ENCODE measurements at places on chromosomes 5 and 9.

DNA sequence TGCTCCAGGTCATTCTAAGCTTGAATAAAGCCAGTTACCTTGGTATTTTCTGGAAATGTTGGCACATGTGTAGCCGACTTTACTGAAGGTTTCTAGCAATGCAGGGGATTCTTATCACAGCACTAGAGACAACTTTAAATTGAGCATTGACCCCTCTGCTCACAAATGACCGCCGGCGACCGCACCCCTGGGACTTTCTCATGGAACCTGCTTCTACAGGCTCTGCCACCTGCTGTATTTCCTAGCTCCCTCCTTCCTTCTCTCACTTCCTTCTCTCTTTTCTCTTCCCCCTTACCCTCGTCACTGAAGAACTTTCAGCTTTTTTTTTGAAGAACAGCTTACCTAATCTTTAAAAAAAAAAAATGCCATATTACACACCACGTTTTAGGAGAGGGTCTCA is 30.9 kb upstream of the DAB2 start:
- DNase-seq, result no peak
- no peak overlapping the region for H3K4me3 ChIP-seq
- H3K27me3 ChIP-seq, result no peaks in the 10 kb centered on the region
- H3K27ac ChIP-seq, result no peak overlapping the region
- no peaks in the 10 kb centered on the region for H3K4me1 ChIP-seq

GRCh38 chr5:127671218-127671617 is 22.3 kb downstream of the CTXN3 start:
- H3K27me3 ChIP-seq, result peaks cover 3% of the 10 kb centered on the region
- no peak for DNase-seq
- no peaks in the 10 kb centered on the region for H3K4me1 ChIP-seq
- no peaks in the 10 kb centered on the region for H3K36me3 ChIP-seq

GRCh38 chr5:83919071-83920041 is 198.7 kb upstream of the HAPLN1 start:
- no peak overlapping the region for H3K4me3 ChIP-seq
- H3K27me3 ChIP-seq, result no peaks in the 10 kb centered on the region
- no peak for DNase-seq
- H3K27ac ChIP-seq, result no peak overlapping the region

DNA sequence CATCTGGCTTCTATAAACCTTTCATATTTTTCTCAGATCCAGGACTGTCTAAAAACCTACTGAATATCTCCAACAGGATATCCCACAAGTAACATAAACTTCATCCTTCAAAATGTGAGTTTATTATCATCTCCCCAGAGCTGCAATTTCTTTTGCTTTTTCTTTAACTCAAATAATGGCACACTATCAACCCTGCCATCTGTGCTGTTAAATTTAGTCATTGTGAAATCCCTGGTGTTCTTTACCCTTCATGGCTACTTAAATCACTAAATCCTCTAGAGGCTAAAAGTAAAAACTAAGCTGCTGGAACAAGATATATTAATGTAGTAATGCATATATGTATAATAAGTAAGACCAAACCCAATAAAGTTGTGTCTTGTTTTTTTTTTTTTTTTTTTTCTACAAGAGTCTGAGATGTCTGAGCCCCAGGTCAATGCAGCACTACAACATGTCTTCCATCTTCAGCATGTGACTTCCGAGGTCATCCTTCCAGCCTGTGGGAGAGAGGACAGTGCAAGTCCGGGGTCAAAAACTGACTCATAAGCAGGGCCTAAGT is 362.9 kb downstream of the ADGRV1 start:
- no peak overlapping the region for H3K4me3 ChIP-seq
- H3K27ac ChIP-seq, result no peak overlapping the region
- DNase-seq, result no peak
- H3K27me3 ChIP-seq, result no peaks in the 10 kb centered on the region
- no peaks in the 10 kb centered on the region for H3K36me3 ChIP-seq

DNA sequence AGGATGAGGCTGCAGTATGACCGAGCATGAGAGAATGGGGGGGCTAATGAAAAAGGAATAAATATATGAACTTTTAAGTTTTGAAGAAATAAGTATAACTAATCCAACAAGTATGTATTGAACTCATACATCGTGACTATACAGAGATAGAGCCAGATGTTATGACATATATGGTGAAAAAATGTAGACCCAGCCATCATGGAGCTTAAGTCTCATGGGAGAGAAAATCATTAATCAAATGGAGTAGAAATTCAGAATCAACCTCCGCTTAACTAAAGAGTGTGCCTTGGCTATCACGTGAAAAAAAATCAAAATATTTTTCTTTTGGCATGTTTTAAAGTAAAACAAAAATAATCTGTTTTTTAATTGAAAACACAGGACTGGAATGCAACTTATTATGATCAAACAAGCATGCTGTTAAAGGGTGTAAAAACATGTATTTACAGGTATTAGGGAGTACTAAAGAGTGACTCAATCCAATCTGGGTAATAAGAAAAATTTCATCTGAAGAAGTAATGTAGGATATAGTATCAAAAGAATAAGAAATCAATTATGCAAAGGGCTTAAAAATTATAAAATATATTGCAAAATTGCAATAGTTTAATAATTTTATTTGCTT is 868.5 kb upstream of the NUDT12 start:
- no peak for DNase-seq
- no peaks in the 10 kb centered on the region for H3K4me1 ChIP-seq
- no peak overlapping the region for H3K27ac ChIP-seq
- no peaks in the 10 kb centered on the region for H3K36me3 ChIP-seq
- H3K27me3 ChIP-seq, result no peaks in the 10 kb centered on the region
- H3K4me3 ChIP-seq, result no peak overlapping the region

DNA sequence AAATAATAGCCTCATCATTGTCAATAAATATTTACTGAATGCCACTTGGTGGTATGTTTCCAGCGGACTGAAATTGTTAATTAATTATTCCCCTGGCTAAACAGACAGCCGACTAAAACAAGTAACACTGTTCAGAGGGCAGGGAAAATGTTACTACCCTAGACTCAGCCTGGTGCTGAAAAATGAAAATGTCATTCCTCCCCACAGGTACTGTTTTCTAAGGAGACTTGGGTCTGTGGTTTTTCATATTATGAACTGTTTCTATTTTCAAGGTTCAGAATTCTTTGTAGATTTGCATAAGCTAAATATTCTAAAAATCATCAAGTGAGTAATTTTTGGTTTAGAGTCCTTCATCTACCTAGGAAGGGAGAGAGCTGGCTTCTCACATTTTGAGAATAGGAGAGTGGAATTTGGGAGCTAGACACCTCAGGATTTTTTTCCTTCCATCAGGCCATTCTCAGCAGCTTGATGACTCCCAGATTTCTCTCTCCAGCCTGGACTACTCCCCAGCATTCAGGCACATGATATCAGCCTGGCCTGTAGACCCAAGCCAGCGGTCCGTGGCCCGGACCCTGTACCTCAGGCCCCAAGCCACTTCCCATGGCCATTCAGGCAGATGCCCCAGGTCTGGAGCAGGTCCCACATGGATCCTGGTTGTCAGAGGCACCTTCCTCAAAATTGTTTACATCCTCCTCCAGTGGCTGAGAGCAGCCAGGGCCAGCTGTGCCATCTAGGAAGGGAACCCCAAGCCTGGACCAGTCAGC is 24.4 kb downstream of the BHMT start:
- H3K27ac ChIP-seq, result no peak overlapping the region
- no peaks in the 10 kb centered on the region for H3K27me3 ChIP-seq
- no peaks in the 10 kb centered on the region for H3K36me3 ChIP-seq
- DNase-seq, result no peak
- H3K4me1 ChIP-seq, result peaks cover 9% of the 10 kb centered on the region

GRCh38 chr5:5887833-5888232 is 465.4 kb downstream of the ICE1 start:
- no peaks in the 10 kb centered on the region for H3K36me3 ChIP-seq
- H3K4me3 ChIP-seq, result no peak overlapping the region
- no peaks in the 10 kb centered on the region for H3K4me1 ChIP-seq
- H3K27ac ChIP-seq, result no peak overlapping the region

DNA sequence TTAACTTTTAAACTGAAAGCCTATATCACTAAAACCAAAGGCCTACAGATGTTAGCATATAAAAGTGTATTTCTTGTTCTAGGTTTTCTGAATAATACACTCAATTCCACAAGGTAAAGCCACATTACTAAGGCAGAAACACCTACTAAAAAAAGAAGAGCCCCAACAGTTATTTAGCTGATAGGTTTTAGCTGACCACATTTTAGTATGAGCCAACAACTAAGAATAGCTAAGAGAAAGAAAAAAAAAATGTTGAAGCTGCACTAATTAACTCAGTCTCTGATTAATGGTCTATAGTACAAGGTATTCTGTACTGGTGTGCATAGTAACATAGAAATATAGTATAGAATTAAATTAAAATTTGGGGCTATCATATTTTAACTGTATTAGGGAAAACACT is 23.5 kb downstream of the ZFR start:
- no peak overlapping the region for H3K27ac ChIP-seq
- peaks cover 3% of the 10 kb centered on the region for H3K4me1 ChIP-seq
- H3K4me3 ChIP-seq, result no peak overlapping the region
- H3K36me3 ChIP-seq, result peaks cover 14% of the 10 kb centered on the region

DNA sequence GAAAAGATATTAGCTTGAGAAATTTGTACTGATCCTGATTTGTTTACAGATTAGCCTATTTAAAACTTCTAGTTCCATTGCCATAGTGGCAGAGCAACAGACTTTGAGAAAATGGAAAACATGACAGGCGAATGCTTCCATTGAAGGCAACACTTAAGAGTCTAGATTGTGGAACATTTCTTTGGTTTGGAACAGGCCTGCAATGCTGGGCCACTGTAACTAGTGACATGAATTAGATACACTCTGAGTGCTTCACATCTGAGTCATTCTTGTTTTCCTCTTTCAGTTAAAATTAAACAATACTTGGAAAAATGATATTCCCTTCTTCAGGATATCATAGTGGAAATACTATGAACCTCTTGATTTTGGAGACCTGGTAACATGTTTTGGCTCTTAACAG is 453.6 kb upstream of the TUSC1 start:
- H3K4me3 ChIP-seq, result no peak overlapping the region
- no peaks in the 10 kb centered on the region for H3K4me1 ChIP-seq
- no peaks in the 10 kb centered on the region for H3K27me3 ChIP-seq
- no peak for DNase-seq
- no peaks in the 10 kb centered on the region for H3K36me3 ChIP-seq

GRCh38 chr5:50299896-50300295 is 141.2 kb downstream of the EMB start:
- H3K36me3 ChIP-seq, result no peaks in the 10 kb centered on the region
- H3K27ac ChIP-seq, result no peak overlapping the region
- H3K4me3 ChIP-seq, result no peak overlapping the region
- H3K27me3 ChIP-seq, result no peaks in the 10 kb centered on the region

DNA sequence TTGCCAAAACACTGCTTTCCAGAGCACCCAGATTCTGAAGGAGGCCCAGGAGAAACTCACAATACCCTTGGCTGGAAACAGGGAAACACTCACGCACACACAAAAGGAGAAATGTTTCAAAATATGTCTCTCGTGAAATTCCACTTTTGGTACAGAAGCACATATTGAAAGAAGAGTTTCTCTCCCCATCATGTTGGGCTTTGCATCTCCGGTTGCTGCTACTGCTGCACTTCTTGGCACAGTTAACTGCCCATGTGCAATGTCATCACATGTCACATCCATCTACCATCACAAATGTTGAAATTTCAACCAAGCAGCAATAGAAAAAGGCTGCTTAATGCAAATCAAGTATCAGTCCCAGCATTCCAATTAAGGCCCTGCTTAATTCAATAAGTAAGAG is 72.1 kb downstream of the ABCA1 start:
- no peak overlapping the region for H3K27ac ChIP-seq
- no peaks in the 10 kb centered on the region for H3K4me1 ChIP-seq
- H3K4me3 ChIP-seq, result no peak overlapping the region
- H3K27me3 ChIP-seq, result no peaks in the 10 kb centered on the region

DNA sequence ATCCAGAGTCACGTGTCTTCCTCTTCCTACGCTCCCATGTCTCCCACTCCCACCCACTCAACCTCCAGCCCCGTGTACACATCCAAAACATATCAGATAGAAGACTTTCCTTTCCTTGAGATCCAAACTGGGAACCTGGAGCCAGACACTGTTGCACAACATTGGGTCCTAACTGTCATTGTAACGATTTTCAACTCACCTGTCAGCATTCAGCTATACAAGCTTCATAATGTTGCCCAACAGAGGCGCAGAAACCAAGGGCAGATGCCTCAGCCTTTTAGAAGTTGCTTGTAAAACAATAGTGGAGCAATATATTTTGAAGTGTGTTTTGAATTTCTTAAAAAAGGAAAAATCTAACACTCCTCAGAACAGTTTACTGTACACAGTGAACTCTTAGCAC is 84.9 kb upstream of the GLIS3 start:
- no peaks in the 10 kb centered on the region for H3K36me3 ChIP-seq
- no peaks in the 10 kb centered on the region for H3K27me3 ChIP-seq
- no peaks in the 10 kb centered on the region for H3K4me1 ChIP-seq
- H3K27ac ChIP-seq, result no peak overlapping the region
- no peak overlapping the region for H3K4me3 ChIP-seq

DNA sequence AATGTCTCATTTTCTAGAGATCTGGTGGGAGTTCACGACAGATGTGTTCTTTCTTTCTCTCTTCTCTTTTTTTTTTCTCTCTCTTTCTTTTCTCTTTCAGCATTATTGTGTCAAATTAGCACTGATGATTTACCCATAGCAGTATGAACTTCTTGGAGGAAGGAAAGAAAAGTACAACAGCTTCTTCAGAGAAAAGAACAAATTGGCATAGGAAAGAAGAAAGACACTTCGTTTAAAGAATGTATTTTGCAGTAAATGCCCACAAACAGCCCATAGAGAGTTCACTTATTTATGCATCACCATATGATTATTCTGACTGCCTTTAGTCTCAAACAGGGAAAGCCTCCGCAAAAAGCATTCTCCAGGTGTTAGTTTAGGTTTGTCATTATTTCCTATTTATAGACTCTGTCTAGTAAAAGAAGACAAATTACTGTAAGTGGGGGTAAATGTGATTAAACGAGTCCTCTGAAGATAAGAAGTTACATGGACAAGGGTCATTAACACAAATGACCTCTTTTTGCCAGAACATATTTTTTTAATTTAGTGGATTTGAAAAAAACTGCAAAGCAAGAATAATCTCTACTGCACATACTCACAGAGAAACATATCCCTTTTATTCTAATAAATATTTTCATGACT is 68.0 kb downstream of the POU5F2 start:
- no peaks in the 10 kb centered on the region for H3K36me3 ChIP-seq
- no peak overlapping the region for H3K4me3 ChIP-seq
- DNase-seq, result no peak
- H3K27me3 ChIP-seq, result no peaks in the 10 kb centered on the region
- H3K27ac ChIP-seq, result no peak overlapping the region

- DNase-seq, result no peak
- H3K27me3 ChIP-seq, result no peaks in the 10 kb centered on the region
- H3K36me3 ChIP-seq, result peaks cover 11% of the 10 kb centered on the region
- H3K4me3 ChIP-seq, result no peak overlapping the region
Measured at GRCh38 chr9:129972816-129973215, 70.2 kb downstream of the FNBP1 start.

Data from T-cell (primary cell).